ENCODE measurements at places on chromosomes 6 and 20.

- DNase-seq: no peak
Observed at GRCh38 chr6:38158762-38159350, 339.3 kb downstream of the ZFAND3 start.

- no peak for DNase-seq
Observed at GRCh38 chr6:148570456-148570855, 176.4 kb upstream of the UST start.

GRCh38 chr6:45650524-45651135 is 272.9 kb upstream of the SUPT3H start:
- no peak for DNase-seq

DNA sequence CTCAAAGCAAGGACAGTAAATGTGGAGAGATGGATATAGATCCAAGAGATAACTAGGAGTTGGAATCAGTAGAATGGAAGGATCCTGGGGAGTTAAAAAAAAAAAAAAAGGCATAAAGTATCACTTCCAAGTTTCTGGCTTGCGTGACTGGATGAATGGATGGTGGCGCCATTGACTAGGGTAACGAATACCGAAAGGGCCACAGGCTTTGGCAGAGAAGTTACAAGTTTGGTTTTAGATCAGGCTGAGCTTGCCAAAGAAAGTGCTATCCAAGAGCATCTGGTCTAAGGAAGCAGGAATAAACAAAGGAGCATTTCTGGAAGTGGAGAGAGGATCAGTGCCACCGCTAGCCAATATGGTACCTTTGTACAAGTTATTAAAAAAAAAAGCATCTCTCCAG is 17.5 kb downstream of the L3MBTL1 start:
- no peak for DNase-seq

GRCh38 chr6:132830334-132830751 is 16.0 kb downstream of the RPS12 start:
- no peak for DNase-seq

- peak; percentile 41 for DNase-seq
Observed at GRCh38 chr6:27297857-27298730, 14.0 kb downstream of the POM121L2 start.

GRCh38 chr6:497258-497657 is 105.7 kb downstream of the IRF4 start:
- DNase-seq: no peak

DNA sequence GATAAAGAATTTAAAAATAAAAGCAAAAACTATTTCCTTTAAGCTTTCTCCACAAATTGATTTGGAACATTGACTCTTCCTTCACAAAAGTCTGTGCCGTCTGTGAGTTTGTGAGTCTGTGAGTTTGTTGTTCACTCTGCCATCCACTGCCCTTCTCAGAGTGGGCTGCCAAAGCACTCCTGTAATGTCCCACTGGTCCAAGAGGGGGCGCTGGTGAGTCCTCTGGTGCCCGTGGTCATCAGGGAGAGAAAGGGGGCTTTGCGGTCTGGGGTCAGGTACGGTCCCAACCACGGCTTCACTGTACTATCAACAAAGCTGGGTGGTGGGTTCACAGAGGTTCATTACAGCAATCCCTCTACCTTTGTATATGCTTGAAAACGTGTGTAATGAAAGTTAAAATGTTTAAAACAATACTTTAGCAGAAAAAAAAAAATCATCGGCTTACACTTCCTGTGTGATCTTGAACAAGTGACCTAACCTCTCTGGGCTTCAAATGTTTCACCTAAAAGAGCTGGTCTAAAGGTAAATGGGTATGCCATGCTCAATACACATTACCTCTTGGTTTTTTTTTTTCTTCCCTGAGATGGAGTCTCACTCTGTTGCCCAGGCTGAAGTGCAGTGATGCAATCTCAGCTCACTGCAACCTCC is 5.6 kb upstream of the ANKRD60 start:
- peak; percentile 68 for DNase-seq

DNA sequence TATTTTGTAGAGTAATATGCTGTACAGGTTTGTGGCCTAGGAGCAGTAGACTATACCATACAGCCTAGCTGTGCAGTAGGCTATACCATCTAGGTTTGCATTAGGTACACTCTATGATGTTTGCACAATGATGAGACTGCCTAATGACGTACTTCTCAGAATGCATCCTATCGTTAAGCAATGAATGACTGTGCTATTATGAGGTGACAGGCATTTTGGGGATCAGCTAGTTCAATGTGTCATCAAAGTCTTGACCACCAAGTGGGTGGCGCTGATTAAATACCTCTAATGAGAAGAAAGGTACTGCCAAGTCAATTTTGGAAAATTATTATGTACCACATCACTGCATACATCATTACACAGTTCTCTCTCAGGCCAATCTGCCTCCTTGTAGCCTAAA is 190.2 kb downstream of the BACH2 start:
- DNase-seq: no peak

DNA sequence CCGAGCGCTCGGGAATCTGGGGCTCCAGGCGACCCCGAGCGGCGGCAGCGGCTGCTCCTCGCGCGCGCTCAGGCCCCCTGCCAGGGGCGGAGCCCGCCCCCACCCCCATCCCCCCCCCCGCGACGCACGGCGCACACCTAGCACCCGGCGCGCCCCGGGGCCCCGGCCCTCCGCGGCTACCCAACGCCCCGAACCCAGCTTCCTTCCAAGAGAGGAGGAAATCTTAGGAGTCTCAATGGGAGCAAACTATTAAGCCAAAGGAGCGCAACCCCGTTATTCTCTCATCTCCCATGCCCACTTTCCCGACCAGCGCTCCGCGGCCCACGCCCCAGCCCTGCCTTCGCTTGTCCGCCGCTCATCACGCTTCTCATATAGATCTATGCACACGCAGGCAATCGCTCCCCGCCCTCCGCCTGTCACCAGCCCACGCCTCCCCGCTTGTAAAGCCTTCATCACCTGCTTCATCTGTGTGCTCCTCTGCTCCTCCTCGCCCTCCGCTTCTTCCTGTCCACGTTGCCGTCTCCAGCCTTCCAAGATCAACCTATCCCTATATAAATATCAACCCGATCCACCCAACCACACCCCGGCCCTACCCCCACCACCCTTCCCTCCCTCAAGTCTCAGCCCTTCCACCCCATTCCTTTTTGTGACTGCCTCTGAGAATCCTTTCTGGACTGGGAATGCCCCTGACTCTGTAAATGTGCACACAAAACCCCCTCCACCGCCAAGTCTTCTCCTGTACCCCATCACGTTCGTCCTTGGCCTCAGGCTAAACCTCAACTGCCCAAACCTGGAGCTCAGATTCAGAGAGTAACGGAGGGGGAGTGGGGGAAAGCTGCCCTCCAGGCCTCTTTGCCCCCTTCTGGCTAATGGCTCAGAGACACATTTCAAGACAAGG is at the start of gene DLK2:
Gene DLK2, minus strand, starts transcription at position 18 of the 898 bp plus-strand sequence. CDS start 723 bp downstream, outside the sequence.
- peak; percentile 53 for DNase-seq

- no peak for DNase-seq
Observed at GRCh38 chr6:82246370-82246769, 1.2 kb downstream of the IBTK start.

DNA sequence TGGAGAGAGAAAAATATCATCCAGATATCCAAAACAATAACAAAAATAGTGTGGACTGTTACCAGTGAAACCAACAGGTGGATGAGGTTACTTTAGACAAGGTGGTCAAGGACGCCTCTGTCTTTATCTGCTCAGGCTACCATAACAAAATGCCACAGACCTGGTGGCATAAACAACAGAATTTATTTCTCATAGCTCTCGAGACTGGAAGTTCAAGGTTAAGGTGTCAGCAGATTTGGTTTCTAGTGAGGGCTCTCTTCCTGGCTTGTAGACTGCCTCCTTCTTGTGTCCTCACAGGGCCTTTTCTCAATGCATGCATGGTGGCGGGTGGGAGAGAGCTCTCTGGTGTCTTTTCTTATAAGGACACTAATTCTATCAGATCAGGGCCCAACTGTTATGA is 21.1 kb upstream of the LBP start:
- no peak for DNase-seq

GRCh38 chr6:39634646-39635341 is 90.4 kb downstream of the KIF6 start:
- DNase-seq: no peak

- no peak for DNase-seq
Observed at GRCh38 chr6:89944826-89945407, 50.6 kb downstream of the GJA10 start.

- DNase-seq: no peak
Observed at GRCh38 chr6:36160147-36160760, 29.9 kb downstream of the MAPK13 start.

All from activated naive CD8-positive, alpha-beta T cell treated with anti-CD3 and anti-CD28 coated beads, Interleukin-2, amount 50 U/mL, for 24 hours (primary cell).